ENCODE measurements at places on chromosomes 6 and 20.

GRCh38 chr20:10374036-10374435 lies 60.0 kb downstream of the MKKS start:
- DNase-seq: no peak

GRCh38 chr6:45880159-45880558 lies 135.5 kb downstream of the CLIC5 start:
- DNase-seq: no peak

GRCh38 chr6:139271056-139271455 lies 20.7 kb downstream of the TXLNB start:
- DNase-seq: no peak

DNA sequence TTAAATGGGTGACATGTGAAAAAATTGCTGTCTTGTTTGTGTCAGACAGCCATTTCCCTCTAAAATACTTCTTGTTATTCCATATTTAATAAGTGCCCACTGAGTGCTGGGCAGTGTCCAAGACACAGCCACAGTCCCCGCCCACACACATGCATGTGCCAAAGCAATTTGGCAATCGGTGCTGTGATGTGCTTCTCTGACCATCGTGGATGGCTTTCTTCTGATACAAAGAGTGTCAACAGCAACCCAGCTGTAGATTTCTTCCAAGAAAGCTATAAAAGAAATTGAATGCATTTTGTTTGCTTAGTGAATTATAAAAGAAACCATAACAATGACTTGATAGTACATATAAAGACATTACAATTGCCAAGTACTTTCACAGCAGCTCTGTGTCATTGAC lies 140.5 kb upstream of the ATXN1 start:
- DNase-seq: no peak

GRCh38 chr20:50120935-50121693 lies 8.2 kb upstream of the UBE2V1 start:
- peak; percentile 64 for DNase-seq

- no peak for DNase-seq
These were observed 40.2 kb downstream of the INSM1 start for GRCh38 chr20:20407891-20408805.

GRCh38 chr20:41432746-41433145 lies 66.1 kb upstream of the EMILIN3 start:
- no peak for DNase-seq

- peak; percentile 92 for DNase-seq
These were observed 85.2 kb downstream of the SESN1 start for GRCh38 chr6:109009236-109009961.

GRCh38 chr6:28747631-28748157 lies 176.1 kb downstream of the TRIM27 start:
- DNase-seq: no peak

DNA sequence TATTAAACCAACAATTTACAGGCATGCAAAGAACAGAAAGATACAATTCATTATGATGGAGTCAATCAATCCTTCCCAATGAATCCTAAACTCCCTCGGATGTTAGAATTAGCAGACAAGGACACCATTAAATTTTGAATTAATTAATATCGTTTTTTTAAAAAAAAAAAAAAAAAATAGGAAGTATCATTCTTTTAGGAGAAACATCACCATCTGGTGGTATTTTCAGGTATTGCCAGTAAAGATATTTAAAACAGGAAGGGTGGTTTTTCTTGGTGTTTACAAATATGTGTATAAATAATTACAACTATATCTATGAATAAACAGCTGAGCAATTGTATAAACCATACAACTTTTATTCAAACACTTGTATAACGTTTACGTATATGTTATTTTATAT lies 564.4 kb downstream of the HAO1 start:
- no peak for DNase-seq

GRCh38 chr20:63772781-63773518 lies 33.4 kb downstream of the SLC2A4RG start:
- no peak for DNase-seq

GRCh38 chr20:23228912-23229311 lies 121.7 kb upstream of the NXT1 start:
- DNase-seq: no peak

- DNase-seq: no peak
These were observed 25.9 kb downstream of the MRS2 start for GRCh38 chr6:24428615-24429014.

DNA sequence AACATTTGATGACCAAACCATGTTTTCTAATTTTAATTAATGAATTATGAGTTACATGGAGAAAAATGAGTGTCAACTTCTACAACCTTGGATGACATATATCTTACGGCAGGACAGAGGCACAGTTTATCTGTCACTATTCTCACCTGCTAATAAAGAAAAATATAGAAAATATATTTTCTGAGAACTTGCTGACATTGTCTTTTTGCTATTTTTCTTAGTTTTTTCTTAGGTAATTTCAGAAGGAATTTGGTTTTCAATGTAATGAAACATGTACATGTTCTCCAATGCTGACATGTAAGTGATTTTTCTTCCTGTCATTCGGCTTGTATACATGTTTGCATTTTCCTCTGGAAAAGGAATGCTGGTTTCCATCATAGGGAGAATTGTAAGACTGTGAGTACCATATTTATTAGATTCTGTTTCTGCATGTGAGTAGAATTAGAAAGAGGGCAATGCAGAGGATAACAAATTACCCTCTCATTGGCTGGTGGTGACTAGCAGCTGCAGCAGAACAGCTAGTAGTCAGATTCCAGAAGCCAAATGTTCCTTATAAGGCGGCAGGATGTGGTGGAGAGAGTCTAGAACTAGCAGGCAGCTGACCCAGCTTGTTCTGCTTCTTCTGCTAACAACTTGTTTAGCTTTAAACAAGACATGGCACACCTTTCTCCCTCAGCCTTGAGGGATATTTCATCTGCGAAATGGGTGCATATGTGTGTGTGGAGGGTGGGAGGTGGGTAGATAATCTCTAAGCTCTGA lies 132.8 kb upstream of the SPACA1 start:
- DNase-seq: no peak

DNA sequence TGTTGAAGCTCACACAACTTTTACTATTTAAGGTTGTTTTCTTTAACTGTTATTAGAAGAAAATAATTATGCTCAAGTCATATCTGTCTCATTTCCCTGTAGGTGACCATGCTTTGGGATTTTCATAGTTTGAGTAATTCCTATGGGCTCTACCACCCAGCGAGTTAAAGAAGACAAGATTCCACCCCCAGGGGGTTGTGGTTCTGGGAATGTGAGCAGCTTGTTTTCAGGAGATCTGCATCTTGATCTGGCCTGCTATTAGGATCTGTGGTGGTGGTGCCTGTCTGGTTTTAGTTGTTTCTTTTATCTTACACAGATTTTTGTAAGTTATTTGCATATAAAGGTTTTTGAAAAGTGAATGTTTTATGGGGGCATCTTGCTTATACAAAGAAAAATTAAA lies 20.2 kb upstream of the REV3L start:
- no peak for DNase-seq

DNA sequence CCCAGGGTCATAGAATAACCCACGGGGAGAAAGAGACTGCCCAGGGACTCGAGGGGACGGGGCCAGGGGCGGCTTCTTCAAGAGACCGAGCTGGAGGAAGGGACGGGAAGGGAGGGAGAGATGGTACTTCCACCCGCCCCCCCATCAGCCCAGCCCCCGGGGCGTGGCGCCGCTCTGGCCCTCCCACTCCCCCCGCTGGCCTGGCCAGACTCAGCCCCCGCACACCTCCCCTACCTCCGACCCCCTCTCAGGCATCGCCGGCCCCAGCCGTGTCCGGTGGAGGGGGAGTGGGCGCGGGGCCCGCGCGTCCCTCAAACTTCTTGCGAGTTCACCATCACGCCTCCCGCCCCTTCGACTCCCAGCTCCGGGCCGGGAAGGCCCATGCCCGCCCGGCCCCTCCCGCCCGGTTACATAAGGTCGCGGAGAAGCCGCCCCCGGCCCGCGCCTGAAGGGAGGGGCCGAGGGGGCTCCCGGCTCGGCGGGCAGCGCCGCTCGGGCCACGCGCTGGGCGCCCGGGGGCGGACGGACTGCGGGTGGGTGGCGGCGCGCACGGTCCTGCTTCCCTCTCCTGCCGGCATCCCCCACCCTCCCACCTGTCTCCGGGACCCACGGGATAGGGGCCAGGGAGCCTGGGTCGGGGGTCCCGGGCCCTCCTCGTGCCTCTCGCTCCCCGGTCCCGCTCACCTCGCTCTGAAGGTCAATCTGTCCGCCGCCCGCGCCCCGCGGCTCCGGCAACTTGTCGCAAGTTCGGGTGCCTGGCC lies 562 bp downstream of the TFEB start:
- DNase-seq: peak; percentile 64

All from activated CD4-positive, alpha-beta T cell treated with anti-CD3 and anti-CD28 coated beads, Interleukin-2, amount 50 U/mL, for 1 hour (primary cell).